ENCODE measurements at places on chromosomes 5 and 9.

- no peak for DNase-seq
Observed at GRCh38 chr9:107481035-107481434, 8.5 kb downstream of the KLF4 start.

DNA sequence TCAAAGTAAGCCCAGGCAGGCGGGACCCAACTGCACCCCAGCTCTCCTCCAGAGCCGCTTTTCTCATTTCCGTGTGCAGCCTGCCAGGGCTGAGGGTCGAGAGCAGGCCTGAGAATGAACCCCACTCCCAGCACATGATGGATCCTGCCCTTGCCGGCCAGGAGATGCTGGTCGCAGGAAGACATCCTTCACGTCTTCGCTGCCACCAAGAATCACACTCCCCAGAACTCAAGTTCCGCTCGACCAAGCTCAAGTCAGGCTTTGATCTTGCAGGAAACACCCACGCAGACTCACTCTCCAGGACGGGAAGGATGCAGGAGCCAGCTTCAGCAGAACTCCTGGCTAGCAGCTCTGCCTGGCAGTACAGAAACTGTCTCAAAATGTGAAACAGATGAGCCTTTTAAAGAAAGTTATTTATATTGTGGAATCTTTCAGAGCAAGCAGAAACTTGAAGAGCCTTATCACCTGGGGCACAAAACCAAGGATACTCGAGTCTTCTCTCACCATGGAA lies 102.4 kb downstream of the ROR2 start:
- DNase-seq: no peak

DNA sequence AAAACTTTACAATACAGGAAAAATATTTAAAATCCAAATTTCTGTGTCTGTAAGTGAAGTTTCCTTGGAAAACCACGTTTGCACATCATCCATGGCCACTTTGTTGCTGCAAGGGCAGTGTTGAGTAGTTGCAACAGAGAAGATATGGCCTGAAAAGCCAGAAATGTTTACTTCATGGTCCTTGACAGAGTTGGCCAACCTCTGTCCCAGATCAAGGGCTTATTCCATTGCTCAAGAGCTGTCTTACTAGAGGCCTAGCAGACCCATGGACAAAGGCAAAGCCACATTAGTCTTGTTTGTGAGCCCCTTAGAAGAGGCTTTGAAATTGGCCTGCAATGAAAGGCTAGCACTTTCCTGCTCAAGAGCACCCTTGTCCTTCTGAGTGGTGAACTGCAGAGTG lies 119.4 kb downstream of the GAS1 start:
- DNase-seq: no peak

- DNase-seq: no peak
Observed at GRCh38 chr9:136949239-136949816, 2.7 kb upstream of the LCN12 start.

DNA sequence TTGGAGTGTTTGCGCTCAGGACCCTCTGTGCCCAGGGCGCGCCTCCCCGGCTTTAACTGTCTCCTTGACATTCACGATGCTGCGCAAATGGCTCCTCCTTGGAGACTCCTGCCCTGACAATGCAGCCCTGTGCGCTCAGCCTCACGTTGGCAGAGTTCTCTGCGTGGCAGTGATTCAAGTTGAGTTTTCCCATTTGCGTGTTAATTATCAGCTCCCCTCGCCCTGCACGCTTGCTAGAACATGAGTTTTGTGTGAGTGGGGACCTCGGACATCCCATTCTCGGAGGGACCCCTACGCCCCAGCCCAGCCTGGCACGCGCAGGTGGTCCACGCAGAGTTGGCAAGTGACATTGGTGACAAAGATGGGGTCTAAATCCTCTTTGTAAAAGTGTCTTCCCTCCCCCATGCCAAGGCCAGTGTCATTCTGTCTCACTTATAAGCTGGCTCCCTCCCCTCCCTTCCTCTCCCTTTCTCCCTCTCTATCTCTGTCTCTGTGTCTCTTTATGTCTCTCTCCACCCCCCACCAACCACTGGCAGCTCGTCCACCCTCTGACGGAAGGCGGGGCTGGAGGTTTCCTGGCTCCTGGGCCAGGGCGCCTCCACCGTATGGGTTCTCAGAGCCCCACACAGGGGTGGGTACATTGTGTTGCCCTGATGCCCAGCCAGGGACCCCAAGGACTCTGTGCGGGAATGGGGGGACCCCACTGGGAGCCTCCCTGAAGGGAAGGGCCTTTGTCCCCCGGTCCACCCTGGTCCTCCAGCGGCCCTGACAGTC lies 169.3 kb downstream of the OLFM1 start:
- DNase-seq: no peak

DNA sequence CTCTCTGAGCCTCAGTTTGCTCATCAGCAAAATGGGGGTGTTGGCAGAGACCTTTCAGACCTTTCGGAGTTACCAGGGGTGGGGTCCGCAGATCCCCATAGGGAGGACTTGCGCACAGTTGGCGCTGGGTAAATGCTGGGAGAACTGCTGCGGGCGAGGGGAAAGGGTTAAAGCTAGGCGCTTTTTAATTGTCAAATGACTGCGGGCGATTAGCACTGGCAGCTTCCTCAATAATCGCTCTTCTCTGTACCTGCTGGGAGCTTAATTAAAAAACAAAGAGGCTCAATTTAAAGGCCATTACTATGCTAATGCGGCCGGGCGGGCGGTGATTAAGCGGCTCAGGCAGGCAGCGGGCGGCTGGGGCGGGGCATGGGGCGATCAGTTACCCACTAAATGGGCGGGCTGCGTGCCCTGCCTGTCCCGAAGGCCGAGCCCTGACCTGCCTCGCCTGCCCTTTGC lies 63.0 kb downstream of the LMX1B start:
- DNase-seq: no peak

GRCh38 chr9:115524453-115525059 lies 406.6 kb upstream of the TNC start:
- peak; percentile 48 for DNase-seq

GRCh38 chr5:132388244-132389050 lies 18.9 kb downstream of the SLC22A5 start:
- no peak for DNase-seq

- DNase-seq: no peak
Observed at GRCh38 chr5:10680876-10681481, 80.1 kb downstream of the DAP start.

DNA sequence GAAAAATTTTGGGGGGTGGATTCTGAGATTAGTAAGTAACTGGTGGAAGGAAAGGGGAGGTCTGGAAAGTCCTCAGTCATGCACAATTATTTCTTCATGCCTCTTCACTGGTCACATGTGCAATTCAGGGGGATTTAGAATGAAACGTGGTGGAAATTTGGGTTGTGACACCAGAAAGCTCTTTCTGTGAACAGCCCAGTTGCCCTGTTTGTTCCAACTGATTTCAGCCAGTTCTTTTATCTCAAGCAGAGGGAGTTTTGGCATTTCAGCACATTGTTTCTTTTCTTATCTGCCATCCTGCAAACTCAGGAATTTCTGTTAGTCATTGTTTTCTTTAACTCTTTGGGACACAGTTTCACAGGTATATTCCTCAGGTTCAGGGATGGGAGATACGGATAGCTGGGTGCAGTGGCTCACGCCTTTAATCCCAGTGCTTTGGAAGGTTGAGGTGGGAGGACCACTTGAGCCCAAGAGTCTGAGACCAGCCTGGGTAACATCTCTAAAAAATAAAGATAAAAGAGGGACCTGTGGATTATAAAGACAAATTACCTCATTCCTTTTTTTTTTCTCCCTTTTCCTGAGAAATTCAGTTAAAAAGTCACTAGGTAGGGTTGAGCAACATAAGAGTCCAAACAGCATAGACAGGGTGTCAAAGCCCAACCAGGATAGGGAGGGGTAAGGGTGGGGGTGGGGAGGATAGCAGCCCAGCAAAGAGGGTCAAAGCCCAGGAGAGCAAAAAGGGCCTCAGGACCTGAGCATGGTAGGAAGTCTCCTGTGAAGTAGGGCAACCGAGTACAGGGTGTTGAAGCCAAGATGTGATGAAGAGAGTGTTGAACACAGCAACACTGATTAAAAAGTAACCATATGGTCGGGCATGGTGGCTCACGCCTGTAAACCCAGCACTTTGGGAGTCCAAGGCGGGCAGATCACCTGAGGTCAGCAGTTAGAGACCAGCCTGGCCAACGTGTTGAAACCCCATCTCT lies 5.4 kb upstream of the B4GALT1 start:
- DNase-seq: no peak

DNA sequence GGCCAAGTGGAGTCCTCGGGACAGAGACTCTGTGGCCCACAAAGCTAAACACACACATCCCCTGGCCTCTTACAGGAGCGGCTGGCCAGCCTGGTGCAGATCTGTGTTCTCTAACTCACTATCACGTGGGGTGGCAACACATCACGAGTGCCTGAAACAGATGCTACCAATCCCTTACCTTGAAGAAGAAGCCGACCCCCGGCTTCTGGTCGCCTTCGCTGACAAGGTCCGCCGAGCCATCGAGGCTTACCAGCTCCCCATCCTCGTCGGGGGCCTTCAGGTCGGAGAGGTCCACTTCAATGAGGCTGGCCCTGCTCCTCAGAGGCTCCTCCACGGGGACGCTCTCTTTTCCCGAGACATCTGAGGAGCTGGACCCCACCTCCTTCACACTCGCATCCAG lies 86.7 kb downstream of the CAMSAP1 start:
- DNase-seq: no peak

GRCh38 chr9:95979446-95979845 lies 104.0 kb downstream of the ERCC6L2 start:
- no peak for DNase-seq
